NCI-H226 (cell line): ENCODE measurements at places on chromosomes 5 and 9.
A peak's percentile ranks its signal among the peaks of the same experiment; 100 is the strongest.

GRCh38 chr9:105245029-105245890, 809 bp downstream of the SLC44A1 start:
- DNase-seq, result no peak

DNA sequence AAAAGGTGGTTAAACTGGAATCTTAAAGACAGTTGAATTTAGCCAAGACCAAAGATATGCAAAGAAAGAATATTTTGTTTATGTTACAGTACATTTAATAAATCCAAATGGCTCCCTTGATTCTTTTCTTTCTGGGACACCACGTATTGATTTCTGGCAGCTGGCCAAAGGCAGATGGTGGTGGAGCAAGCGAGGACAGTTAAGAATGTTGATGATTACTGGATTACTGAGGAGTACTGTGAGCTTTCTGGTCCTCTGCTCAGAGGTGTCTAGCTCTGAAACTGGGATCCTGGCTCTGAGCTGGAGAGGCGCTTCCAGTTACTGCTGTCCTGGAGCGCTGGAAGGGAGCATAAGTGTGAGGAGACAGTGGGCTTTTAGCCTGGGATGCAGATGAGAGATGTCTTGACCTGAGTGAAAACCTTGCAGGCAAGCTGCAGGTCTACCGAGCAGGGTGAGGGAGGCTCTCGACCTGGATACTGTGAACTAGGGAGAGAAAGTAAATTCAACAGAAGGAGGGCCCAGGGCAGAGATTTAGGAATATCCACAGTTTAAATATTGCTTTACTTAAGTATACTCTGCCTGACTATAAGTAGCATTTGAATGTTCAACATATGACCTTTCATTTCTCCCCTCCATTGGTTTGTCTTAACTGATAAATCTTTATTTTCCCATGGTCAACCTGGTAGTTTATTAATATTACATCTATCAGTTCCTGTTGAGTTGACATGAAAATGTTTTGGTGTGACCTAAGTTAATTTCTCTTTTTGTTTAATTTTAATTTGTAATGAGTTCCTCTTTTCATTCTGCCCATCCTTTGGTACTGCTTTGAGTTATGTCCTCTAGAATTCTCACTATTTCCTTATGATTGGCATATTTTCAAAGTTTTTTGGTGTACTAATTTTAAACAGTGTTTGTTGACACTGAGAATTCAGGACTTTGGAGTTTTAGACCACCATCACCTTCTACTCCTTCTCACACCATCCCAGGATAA, 3.7 kb downstream of the SYK start:
- DNase-seq, result no peak

DNA sequence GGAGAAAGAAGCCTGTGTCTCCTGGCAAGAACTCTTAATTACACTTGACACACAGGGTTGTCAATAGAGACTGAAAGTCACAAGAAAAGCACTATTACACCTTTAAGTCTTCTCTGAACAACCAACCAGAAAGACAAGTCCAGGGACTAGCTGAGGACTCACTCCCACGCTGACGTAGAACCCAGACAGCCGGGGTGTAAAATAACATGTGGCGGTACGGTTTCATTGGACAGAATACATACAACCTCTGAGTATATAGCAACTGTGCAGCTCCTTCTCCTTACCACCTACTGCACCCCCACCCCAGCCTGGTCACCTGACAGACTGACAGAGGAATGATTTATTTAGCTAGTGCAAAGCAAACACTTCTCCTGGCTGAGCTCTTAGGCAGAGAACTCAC, 103.4 kb upstream of the RASEF start:
- peak; percentile 2 for DNase-seq

- no peak for DNase-seq
Observed at GRCh38 chr9:33300546-33300945, 10.2 kb downstream of the NFX1 start.

GRCh38 chr5:61638476-61638875, 306.4 kb downstream of the ZSWIM6 start:
- no peak for DNase-seq

DNA sequence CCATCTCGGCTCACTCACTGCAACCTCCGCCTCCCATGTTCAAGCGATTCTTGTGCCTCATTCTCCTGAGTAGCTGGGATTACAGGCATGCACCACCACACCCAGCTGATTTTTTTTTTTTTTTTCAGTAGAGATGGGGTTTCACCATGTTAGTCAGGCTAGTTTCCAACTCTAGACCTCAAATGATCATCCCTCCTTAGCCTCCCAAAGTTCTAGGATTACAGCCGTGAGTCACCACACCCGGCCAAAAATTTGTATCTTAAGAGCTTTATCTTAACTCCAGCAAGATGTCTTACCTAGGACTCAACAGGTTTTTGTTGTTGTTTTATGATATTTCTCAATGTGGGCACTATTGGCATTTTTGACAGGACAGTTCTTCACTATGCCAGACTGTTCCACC, 27.9 kb downstream of the LYRM7 start:
- peak; percentile 24 for DNase-seq

DNA sequence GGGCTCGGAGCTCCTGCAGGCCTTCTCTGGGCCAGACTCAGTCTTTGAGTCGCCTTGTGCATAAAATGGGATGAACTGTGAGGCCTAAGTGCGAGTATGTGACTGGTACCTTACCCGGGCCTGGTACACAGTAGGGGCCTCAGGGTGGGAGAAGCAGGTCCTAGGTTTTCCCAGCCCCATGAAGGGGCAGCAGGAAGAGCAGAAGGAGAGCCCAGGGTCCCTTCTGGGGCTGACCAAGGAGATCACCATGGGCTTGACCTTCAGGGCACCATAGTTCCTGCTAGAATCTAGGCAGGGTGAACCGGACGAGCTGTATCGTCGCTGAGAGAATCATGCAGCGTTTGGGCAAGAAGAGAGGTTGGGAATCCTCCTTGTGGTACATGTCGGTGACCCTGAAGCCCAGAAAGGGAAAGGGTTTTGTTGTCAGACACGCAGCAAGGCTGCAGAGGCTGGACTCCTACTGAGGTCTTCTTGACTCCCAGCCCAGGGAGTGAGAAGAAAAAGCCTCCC, 373 bp upstream of the PHYKPL start:
- no peak for DNase-seq

DNA sequence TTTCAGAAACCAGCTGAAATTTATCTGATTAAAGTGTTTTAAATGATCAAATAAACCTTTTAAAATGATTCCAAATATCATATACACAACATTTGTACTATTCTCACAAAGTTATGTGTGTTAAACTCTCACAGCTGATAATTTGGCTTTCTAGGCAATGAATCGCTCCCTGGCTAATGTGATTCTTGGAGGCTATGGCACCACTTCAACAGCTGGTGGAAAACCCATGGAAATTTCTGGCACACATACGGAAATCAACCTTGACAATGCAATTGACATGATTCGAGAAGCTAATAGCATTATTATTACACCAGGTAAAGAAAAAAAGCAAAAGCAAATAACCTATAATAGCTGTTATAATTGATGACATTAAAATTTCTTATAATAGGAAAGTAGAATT, 72.4 kb downstream of the NNT start:
- no peak for DNase-seq

DNA sequence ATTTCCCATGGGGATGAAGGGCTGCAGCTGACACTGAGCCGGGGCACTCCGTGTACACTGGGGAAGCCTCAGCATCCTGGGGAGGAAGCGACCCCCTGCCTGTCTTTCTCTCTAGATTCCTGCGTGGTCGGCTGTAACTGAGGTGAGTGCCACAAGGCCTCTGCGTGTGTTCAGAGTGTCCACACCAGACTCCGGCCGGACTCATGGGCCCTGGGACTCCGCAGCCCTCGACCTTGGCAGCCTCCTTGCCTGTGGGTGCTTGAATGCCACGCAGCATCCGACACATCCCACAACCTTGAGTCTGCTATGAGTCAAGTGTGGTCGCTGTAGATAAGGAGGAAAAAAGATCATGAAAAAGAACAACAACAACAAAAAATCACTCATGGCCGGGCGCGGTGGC, 23.4 kb downstream of the PAEP start:
- DNase-seq, result peak; percentile 32

GRCh38 chr5:141155540-141156374, 5.9 kb downstream of the PCDHB6 start:
- DNase-seq, result peak; percentile 3

DNA sequence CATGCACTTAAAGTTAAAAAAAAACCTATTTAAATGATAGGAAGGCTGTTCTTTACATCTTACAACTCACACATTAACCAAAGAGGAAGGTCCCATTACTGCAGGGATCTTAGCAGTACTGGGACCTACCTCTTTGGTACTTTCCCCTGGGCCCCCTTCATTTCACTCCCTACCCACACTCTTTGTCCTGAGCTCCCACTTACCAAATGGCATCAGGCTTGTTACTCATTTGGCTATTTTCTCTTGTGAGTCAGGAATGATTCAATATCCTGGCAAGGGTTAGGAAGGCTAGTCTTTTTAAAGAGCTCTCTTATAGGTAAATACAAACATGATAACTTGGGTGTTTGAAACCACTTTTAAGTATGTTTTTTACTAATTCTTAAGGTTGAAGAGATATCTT, 117.4 kb upstream of the ELL2 start:
- peak; percentile 90 for DNase-seq

- no peak for DNase-seq
Observed at GRCh38 chr5:2888520-2889060, 137.1 kb upstream of the IRX2 start.

- DNase-seq, result no peak
Observed at GRCh38 chr5:75862872-75863271, 145.6 kb upstream of the POC5 start.

GRCh38 chr5:115068239-115069086, 101.2 kb downstream of the TRIM36 start:
- DNase-seq, result peak; percentile 15

DNA sequence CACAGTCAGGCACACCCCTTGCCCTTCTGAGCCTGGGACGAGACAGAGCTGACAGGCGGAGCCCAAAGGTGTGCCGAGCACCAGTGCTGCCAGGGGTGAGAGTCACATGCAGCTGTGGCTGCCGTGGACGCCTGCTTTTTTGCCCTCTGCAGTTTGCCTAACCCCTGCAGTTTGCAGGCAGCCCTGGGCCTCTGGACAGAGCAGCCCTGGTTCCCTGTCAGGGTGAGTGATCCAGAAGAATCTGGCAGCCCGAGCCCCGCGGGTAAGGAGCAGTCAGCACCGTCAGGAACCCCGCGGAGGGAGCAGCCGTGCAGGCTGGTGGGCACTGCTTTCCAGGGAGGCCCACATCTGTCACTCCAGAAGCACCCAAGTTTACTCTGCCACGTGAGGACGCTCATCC, 30.3 kb downstream of the CEP72 start:
- DNase-seq, result no peak

DNA sequence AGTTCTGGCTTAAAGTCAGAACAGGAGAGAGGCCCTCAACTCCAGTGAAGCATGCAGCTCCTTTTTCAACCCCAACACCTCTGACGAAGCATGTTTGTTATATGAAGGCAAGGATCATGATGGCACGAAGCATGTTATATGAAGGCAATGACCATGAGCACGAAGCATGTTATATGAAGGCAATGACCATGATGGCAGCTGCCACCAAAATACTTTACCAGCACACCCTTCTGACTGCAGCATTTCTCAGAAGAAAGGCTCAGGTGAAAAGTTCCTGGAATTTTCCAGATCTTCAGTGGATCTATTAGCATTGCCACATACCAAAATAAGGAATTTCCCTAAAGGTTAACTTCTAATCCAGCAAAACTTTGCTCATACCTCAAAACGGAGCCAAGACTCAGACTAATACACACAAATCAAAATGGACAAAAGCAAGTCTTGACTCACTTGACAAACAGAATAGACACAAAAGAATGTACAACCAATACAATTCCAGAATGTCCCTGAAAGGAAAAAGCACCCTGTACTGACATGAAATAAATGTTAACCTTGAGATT, 217.4 kb downstream of the FANCC start:
- no peak for DNase-seq

DNA sequence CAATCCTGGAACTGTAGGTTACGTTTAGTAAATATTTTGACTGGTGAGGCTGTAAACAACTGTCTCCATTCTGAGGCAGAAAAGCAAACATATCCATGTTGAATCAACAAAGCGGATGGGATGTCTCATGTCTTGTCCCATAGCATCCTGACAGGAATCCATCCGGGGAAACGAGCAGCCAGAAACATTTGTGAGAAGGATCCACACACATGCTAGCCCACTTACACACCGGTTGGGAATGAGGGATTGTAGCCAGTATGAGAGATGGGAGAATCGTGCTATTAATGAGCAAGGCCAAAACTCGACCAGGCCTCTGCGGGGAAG, 117.5 kb downstream of the FSTL4 start:
- DNase-seq, result no peak

- no peak for DNase-seq
Observed at GRCh38 chr5:64788156-64788555, 19.4 kb downstream of the CWC27 start.

DNA sequence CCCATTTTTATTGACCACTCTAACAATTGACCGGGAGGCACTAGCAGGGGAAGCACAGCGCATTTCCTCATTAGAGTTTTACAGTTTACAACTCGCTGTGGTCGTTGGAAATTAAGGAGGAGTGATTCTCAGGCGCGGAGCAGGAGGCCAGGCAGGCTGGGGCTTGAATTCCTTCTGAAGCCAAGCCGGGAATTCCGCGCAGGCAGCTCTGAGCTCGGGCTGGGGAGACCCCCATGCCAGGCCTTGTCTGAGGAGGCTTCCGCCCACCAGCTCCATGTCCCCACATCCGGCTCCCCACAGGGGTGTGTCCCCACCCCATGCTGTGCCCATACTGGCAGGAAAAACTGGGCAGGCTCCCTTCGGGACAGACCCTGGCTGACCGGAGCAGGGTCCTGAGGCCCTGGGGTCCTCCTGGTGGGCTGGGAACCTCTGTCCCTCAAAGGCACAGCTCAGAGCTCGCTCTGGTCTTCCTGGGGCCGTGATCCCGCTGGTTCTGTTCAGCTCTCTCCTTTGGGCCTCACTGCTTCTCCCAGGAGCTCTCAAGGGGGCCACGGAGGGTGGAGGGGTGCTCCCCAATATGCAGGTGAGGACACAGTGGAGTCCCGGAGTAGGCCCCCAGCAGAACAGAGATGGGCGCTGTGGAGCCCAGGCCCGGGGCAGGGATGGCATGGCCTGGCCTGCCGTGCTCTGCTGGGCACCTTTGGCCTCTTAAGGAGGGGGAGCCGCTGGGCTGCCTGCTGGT, 1.3 kb upstream of the NRARP start:
- no peak for DNase-seq

- no peak for DNase-seq
Observed at GRCh38 chr5:10501554-10502075, 59.9 kb downstream of the ROPN1L start.

DNA sequence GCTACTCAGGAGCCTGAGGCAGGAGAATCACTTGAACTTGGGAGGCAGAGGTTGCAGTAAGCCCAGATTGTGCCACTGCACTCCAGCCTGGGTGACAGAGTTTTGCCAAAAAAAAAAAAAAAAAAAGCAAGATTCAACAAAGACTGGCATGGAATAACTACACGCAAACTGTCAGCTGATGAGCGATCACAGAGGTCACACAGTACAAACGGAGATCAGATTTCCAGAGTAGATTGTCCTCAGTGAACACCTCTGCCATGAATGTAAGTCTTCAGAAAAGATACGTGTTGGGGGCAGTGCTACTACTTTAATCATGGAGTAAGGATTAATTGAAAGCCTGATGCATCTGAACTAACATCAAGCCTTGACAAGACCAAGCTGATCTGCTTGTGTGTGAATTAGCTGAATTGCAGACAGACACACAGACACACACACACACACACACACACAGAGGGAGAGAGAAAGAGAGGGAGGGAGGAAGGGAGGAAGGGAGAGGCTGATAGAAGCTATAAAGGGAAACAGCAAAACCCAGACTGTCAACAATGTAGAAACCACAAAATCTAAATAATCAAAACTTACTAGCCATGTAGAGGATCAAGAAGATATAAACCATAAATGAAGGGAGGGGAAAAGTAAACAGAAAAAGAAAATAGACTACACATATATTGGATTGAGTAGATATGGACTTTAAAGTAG, 222.9 kb upstream of the ZNF462 start:
- no peak for DNase-seq
